ENCODE measurements at places on chromosomes 1 and 21.

DNA sequence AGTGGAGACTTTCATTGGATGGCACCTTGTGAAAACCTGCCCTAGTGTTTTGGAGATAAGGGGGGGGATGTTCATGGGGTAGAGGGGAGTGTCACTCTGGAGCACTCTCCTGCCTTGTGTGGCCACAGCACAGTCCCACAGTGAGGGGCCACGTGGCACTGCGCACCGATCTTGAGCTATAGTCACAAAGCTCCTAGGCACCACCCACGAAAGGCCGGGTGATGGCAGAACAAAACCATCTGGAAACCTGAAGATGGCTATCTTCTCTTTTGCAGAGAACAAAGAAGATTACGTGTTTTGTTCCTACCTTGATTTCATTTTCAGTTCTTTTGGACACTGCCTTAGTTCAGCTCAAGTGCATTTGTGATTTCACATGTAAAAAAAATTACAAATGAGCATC, 220.6 kb downstream of the RGS7 start:
- no peak for DNase-seq

- peak; percentile 44 for DNase-seq
These were observed 482.4 kb downstream of the NPHP4 start for GRCh38 chr1:5509664-5510452.

DNA sequence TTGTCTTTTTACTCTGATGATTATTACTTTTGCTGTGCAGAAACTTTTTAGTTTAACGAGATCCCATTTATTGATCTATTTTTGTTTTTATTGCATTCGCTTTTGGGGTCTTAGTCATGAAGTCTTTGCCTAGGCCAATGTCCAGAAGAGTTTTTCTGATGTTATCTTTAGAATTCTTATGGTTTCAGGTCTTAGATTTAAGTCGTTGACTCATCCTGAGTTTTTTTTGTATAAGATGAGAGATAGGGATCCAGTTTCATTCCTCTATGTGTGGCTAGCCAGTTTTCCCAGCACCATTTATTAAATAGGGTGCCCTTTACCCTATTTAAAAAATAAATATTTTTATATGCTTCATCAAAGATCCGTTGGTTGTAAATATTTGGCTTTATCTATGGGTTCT, 13.2 kb downstream of the MAN1C1 start:
- no peak for DNase-seq

DNA sequence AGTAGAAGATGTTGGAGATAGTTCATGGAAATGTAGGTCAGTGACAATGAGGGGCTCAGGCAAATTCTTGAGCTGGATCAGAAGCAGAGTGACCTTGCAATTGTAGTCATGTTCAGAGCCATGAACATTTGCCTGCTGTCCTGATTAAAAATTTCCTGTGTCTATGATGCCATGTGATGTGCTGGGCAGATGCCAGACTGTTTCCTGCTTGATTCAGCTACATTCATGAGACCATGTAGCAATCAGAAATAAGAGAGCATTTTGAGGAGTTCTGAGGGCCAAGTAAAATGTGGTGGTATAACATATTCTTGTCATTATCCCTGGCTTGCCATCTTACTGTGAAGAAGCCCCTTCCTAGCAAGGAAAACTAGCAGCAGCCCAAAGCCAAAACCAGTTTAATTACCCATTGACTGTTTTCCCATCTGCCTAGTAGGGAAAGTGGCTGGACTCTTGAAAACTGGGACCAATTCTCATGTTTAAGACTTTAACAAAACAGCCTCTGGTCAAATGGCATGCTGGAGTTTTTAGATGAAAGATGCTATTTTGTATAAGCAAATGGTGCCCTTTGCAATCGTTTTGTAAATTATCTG, 118.3 kb downstream of the NOS1AP start:
- no peak for DNase-seq

DNA sequence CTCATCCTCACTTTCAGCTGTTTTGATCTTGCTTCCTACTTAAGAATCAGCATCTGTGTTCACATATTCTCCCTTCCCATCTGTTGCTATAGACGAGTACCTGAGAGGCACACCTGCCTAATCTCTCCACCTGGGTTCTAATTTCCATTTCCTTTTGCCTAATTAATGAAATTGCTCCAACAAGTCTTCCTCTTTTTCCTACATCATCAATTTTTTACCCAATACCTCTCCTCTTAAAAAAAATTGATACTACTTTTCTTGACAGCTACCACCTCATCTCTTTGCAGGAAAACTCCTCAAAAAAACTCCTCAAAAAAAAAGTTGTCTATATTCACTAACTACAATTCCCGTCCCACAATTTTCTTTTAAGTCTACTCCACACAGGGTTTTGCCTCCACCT, 71.8 kb downstream of the NME7 start:
- no peak for DNase-seq

DNA sequence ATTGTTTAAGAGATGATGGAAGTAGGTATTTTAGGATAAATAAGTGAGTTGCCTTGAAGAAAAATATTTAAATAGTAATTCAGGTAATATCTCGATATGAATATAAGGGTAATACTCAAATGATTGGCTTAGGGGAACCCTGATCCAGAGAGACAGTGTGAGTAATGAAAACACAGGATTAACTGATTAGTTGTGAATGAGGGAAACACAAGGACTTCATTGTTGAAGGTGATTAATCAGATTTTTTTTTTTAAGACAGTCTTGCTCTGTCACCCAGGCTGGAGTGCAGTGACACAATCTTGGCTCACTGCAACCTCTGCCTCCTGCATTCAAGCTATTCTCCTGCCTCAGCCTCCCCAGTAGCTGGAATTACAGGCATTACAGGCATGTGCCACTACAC, 12.7 kb downstream of the SLC25A33 start:
- no peak for DNase-seq

DNA sequence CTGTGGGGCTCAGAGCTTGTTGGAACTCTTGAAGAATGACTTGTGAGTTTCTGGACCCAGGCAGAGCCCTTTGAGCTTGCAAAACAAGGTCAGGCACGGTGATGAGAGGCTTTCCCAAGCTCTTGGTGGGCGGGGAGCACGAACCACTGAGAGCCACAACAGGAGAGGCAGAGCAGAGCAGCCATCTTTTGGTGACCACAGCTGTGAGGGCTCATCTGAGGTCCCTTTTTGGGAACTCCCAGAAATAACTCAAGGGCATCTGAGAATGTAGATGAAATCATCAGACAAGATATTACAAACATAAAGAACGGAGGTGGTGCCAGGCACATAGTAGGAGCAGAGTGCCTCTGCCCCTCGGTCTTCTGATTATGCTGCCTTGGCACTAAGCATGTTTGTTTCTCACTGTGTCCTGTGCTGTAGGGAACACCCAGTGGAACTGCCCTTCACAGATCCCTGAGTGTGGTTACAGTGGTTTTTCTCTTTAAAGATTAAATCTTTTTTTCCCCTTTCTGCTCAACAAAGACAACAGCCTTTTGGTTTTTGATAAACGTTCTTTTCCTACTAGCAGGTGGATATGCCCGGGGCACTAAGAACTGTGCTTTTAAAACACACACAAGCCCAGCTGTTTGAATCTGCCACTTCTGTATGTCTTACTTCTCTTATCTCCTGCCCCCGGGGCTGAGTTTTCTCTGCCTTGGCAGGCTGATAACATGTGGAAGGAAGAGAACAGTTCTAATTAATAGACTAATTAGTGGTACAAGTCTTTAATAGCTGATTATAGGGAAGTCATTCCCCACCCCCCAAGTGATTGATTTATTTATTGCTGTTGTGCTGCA, 37.7 kb downstream of the CD34 start:
- DNase-seq, result no peak

DNA sequence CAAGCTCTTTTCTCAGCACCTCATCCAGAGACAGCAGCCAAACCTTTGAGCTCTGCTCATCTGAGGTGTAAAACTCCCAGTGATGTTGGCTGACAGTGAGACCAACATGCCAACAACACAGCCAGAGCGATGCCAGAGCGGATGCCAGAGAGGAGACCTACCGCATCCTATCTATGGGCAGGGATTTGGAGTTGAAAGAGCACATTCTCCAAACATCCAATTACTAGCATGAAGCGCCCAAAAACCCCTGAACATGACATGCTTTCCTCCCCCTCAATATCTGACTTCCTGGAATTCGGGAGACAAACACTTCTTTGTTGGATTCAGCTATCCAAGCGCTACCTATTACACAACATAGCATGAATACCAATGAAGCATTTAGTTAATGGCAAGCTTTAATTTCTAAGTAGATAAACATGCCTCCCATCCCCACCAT, 23.1 kb upstream of the PAXBP1 start:
- no peak for DNase-seq

- no peak for DNase-seq
These were observed 132.4 kb downstream of the HMGB4 start for GRCh38 chr1:33996281-33996680.

DNA sequence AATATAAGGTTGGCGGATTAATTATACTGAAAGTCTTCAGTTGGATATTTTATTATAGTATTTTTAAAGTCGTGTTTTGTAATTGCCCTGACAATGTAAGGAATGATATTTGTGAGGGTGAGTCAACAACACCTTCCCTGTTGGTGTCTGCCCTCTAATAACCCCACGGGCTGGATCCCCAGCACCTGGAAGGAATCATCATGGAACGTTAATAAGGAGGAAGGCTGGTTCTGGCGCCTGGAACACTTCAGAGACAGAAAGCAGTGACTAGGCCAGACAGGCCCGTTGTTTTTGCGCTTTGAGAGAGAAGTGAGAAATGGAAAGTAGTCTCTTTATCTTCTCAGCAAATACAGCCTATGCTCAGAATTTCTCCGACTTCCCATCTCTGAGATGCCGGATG, 31.6 kb downstream of the TEX35 start:
- DNase-seq, result no peak

DNA sequence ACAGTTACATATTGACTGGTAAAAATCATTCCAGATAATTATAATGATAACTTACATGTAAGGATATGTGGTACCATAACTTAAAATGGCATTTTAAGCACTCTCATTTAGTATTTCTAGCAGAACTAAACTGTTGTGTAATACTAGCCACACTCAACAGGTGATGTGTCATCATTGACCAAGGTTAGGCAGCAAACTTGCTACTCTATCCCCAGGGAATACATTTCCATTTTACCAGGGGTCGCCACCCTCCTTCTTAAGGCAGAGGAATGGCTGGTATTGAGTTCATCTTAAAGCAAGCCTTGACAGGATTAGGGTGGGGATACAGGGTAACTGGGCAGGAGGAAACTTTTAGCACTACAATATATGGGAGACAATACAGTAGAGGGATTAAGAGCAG, 259.8 kb upstream of the CAMK1G start:
- DNase-seq, result no peak

DNA sequence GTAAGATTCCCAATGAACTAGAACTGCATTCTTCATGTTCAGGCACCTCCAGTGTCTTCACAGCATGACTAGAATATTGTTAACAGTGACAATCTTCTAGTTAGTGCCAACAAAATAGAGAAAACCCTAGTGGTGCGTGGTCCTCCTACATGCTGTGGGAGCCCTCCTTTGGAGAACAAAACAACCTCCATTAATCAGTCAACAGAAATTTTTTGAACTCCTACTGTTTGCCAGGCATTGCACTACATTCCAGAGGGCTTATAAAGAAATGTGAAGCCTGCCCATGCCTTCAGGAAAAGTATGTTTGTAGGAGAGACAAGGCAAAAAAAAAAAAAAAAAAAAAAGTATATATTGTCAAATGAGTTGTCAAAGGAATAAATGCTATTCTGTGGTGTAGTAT, 252.7 kb downstream of the LRRC40 start:
- DNase-seq, result no peak

DNA sequence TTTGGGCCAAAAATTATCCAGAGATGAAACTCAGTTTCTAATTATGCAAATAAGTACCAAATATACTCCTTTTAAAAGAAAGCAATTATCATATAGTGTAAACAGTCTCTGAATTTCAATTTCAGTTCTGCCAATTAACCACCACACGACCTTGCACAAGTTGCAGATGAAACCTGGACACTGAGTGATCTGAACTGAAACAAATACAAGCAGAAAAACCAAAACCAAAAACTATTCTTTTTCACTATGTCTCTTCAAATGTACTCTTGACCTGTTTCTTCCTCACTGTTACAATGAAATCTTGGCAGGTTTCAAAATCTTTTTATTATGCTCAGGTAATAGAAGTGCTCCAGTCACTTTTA, 79.2 kb downstream of the TYW3 start:
- DNase-seq, result no peak

DNA sequence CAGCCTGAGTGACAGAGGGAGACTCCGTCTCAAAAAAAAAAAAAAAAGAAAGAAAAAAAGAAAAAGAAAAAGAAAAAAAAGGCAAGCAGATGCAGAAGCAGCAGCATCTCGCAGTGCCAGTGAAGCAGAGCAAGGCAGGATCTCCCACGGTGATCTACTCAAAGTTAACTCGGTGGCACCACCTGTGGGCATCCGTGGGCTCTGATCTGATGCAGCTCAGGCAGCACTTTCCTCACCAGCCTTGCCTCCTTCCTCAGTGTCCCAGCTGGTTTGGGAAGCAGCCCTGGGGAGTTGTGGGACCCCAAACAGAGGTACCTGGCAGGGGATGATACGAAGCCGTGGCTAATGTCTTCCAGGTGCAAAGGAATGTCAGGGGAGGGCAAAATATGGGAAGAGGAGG, 104.3 kb upstream of the KRTAP19-8 start:
- peak; percentile 71 for DNase-seq

- DNase-seq, result no peak
These were observed 438.9 kb upstream of the ZP4 start for GRCh38 chr1:238329671-238330070.

DNA sequence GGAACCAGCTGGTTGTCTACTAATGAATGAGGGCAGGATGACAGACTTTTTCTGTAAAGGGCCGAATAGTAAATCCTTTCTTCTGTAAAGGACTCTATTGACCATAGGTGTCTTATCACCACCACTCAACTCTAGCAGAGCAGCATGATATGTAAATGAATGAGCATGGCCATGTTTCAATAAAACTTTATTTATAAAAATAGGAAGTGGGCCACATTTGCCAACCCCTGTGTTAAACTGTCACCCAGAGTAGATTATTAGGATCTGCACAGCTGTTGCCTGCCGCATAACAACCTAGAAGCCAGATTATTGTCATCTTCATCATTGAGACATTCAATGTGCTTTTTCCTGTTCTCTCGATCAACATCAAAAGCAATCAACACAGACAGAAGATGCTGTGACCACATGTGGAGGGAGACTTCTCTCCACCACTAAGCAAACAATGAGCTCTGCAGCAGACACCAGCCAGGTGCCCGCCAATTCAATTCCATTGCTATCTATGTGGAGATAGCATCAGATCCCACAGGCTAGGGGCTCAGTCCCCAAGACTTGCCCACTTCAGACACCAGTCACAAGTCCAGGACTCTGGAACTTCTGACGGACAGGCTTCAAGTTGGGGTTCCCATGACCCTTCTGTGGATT, 6.8 kb upstream of the EFHD2 start:
- no peak for DNase-seq

GRCh38 chr1:54219688-54220003, 19.7 kb downstream of the MRPL37 start:
- DNase-seq, result no peak

GRCh38 chr1:99472893-99473292, 173.0 kb upstream of the PALMD start:
- DNase-seq, result no peak

DNA sequence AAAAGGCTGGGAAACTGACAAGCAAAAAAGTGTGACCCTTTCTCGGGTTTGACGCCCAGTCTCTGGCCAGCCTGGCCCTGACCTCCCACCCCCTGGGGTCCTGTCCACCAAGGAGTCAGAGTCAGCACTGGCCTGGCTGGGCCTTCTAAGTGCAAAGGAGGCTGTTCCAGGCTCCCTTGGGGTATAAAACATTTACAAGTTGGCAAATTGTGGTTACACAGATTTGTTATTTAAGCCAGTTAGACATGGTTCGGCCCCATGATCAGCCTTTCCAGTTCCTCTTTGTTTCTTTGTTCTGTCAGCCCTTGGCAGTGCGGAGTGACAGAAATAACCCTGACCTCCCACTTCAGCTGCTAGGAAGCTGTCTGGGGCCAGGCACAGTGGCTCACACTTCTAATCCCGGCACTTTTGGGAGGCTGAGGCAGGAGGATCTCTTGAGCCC, 161.6 kb upstream of the RAB4A start:
- DNase-seq, result no peak

All from CD4-positive, alpha-beta T cell (primary cell).